Islet precursor cell (in vitro differentiated cells): ENCODE measurements at places on chromosomes 5 and 9.

- no peak for DNase-seq
These were observed 132.6 kb upstream of the PDE4D start for GRCh38 chr5:60026161-60026560.

DNA sequence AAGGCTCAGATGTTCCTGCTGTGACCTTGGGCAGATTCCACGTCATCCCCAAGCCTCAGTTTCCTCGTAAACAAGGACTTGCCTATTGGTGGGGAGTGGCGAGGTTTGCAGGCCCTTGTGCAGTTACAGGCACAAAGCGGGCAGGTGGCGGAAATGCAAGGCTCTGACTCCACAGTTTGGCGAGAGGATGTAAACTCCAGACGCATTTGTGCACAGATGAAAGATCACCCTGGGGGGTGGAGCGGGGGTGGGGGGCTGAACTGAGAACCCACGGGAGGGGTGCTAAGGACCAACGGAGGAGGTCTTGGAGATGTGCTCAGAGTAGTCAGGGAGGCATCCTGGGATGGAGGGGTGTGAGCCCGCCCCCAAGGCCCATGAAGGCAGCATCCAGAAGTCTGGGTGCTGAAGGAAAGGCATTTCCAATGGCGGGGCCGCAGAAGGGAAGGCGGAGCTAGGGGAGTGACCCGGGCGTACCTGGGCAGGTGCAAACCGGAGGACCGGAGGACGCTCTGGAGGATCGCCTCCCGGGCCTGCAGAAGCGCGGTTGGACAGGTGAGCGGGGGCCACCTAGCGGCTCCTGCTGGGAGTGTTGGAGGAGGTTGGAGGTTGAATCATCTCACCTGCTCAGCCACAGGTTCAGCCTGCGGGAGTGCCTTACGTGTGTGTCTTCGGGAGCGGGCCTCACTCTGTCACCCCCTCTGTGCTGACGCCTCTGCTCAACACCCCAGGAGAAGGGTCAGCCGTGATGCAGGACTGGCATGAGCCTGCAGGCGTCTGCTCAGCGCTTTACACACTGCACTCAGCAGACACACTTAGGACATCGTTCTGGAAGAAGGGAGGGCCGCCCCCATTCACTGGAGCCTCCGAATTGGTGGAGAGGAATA, 1.9 kb upstream of the FIBCD1 start:
- DNase-seq, result peak; percentile 94

DNA sequence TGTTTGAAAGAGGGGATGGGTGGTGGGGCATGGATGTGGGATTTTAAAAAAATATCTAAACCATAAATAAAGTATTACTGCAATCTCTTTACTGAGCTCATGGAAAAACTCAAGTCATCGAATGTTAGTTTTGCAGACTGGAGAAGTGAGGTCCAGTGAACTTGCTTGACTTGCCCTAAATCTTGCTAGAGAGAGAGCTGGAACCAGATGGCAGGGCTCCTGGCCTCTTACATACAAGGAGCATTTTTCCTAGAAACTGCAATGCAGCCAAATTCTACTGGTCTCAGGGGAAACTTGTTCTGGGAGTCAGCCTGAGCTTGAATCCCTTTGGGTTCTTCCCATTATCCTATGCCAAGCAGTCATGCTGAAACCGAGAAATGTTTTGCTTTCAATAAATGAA, 2.9 kb upstream of the TGFBI start:
- no peak for DNase-seq

- peak; percentile 76 for DNase-seq
These were observed 271.6 kb downstream of the PLK2 start for GRCh38 chr5:58188262-58188651.

GRCh38 chr5:109833946-109834345, 144.2 kb downstream of the MAN2A1 start:
- no peak for DNase-seq

DNA sequence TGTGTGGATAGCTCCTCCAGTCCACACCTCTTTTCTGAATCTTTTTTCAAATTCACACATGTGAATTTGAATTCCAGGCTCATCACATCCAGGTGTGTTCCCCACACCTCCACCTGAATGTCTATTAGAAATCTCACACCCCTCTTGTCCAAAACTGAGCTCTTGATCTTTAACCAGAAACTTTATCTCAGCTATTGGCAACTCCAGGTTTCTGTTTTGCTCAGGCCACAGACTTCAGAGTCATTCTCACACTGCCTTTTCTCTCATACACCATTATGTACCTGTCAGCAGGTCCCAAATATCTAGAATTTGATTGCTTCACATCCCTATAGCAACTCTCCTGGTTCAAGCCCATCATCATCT, 11.6 kb downstream of the NIPSNAP3B start:
- DNase-seq, result no peak

GRCh38 chr5:151682240-151682639, 4.5 kb downstream of the SPARC start:
- DNase-seq, result no peak

- DNase-seq, result peak; percentile 52
These were observed 87.9 kb upstream of the TRIO start for GRCh38 chr5:14054965-14055963.

GRCh38 chr5:147509710-147510651, at the start of gene DPYSL3:
TSS of gene DPYSL3 (minus strand) at chr5:147510068. CDS start at chr5:147509858, 210 bp downstream.
- peak; percentile 87 for DNase-seq
